Panc1 (cell line): ENCODE measurements at places on chromosomes 7 and 10. TPM values are rescaled to one million over a fixed set of nuclear protein-coding genes. Genes with fewer than 3 reads are reported as not detected.

The SPDYE2B gene
- not detected for total RNA-seq

The TMEM184A gene
- total RNA-seq, result 9.2 TPM

The PSMG3 gene
- total RNA-seq, result 59.4 TPM

The ELFN1 gene
- 39.0 TPM for total RNA-seq
